ENCODE measurements at places on chromosomes 1 and 21.
A peak's percentile ranks its signal among the peaks of the same experiment; 100 is the strongest.

DNA sequence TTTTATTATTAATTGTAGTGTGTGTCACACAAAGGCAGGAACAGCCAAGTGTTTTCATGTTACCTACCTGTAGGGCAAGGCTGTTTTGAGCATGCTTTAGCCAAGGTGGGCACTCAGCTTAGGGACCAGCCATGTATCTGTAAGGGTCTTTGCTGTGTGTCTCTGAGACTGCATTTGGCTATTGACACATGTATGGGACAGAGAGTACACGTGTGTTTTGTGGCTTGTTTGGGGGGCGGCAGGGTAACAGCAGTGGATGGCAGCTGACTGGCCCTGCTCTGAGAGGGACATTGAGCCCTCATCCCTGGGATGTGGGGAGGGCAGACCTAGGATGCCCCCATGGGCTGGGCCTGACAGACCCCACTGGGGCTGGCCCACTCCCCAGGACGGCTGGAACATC, 6.9 kb downstream of the CATSPER4 start:
- no peak for DNase-seq

- DNase-seq, result no peak
These were observed 7.0 kb downstream of the SIM2 start for GRCh38 chr21:36705679-36706481.

DNA sequence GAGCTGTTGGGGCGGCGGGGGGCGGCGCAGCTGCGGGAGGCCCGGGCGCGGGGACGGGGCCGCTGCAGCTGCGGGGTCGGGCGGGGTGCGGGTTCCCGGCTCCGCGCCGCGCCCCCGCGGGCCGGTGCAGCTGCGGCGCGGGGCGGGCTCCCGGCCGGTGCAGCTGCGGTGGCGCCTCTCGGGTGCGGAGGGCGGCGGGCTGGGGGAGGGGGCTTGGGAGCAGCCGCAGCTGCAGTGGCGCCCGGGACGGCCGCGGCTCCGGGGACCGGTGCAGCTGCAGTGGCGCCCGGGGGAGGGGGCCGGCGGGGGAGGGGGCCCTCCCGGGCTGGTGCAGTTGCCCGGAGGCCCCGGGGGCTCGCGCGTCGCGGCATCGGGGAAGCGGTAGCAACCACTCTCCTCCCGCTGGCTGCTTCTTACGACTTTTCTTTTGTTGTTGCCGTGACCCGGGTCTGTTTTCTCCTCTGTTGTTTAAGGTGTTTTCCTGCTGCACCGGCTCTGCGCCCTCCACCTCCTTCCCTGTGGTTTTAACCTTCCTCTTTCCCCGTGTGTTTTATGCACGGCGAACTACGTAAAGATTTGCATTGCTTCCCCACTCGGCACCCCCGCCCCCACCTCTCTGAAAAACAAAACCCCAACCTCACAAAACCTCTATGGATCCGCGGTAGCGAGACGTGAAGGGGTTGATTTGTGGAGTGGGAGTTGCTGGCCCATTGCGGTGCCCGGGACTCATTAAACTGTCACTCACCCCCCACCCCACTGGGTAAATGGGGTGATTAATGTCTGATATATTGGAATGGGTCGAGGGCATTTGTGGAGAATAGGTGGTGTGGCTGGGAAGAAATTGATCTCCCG, 1.7 kb upstream of the ZBTB18 start:
- peak; percentile 56 for DNase-seq

GRCh38 chr1:213989002-213989855, 1.5 kb downstream of the PROX1 start:
- DNase-seq, result peak; percentile 45

GRCh38 chr1:182147136-182147820, 85.8 kb upstream of the ZNF648 start:
- no peak for DNase-seq

GRCh38 chr1:22711071-22711470, 432 bp downstream of the EPHB2 start:
- DNase-seq, result no peak

- no peak for DNase-seq
These were observed 257.2 kb downstream of the FGGY start for GRCh38 chr1:59554011-59554663.

DNA sequence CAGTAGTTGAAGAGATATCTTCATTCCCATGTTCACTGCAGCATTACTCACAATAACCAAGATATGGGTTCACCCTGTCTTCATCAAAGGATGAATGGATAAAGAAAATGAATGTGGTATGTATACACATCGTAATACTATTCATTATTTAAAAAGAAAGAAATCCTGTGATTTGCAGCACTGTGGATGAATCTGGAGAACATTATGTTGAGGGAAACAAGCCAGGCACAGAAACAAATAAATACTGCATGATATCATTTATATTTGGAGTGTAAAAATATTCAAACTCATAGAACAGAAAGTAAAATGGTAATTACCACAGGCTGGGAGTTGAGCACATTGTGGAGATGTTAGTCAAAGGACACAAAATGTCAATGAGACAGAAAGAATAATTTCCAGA, 977.2 kb downstream of the AMY1C start:
- DNase-seq, result no peak

- no peak for DNase-seq
These were observed 3.6 kb upstream of the SCMH1 start for GRCh38 chr1:41245659-41246058.

GRCh38 chr1:109627692-109628399, 8.2 kb downstream of the AMPD2 start:
- no peak for DNase-seq

DNA sequence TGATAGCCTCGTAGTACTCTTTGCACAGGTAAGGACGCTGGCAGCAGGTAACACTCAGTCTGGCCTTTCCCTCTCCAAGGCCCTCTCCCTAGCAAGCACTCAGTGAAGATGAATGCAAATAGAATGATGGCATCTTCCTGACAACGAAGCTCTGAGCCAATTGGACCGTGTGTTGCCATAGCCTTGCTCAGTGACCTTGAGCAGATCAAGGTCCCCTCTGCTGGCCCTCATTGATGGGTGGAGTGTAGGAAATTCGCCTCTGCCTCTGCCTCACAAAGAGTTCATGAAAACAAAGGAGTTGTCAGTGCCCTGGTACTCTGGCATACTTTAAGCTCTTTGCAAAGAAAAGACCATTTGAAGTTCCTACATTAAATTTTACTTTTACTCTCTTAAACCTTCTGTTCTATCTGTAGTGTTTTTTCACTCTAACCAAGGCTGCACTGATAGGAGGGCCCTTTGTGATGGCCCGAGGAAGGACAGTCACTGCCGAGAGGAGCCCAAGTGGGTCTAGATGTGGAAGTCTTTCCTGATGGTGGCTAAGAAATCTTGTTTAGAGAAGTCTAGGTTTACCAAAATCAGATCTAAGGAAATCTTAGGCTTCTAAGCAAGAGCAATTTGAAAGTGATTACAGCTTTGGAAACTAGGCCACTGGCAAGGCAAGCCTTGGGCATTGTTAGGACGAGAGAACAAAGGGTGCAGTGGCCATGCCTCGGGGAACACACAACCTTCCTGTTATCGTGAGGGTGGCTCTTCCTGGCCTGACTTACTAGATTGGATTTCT, 38.2 kb downstream of the SMYD2 start:
- DNase-seq, result no peak

GRCh38 chr1:81596341-81596740, 204.4 kb upstream of the ADGRL2 start:
- no peak for DNase-seq

DNA sequence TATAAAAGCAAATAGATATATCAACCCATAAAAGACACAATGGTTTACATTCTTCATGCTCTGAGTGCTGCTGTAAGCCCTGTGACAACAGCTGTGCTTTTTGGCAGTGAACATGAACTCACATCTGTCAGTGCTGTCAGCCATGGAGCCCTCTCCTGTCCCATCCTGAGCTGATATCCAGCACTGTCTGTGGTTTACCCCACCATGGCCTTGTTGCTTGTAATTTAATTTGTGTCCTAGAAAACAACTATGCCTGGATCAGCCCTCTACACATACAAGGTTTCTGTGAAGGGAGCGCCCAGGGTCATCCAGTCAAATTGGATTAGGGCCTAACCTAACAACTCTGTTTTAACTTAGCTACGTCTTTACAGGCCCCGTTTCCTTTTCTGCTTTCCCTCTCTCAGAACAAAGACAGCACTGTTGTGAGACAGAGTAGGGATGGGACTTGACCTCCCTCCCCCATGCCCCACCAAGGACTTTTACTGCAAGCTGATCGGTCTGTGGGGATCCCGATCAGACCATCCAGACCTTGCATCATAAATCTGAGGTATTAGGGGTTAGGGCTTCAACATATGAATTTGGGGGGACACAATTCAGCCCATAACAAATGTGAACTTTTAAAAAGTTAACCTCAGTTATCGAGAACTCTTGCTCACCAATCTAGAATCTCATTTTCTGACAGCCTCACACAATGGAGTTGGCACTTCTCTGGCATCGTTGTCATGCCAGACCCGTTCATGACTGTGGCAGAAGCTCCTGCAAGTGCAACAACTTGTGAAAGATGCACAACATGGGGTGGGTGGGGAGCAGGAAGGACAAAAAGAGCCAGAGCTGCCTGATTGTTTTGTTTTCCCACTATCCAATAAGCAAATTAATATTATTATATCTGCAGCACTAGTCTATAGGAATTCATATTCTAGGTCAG, 16.4 kb upstream of the SLC44A3 start:
- peak; percentile 38 for DNase-seq

- DNase-seq, result no peak
These were observed 179.0 kb downstream of the PTPRU start for GRCh38 chr1:29415156-29415830.

GRCh38 chr1:189774721-189775287, 702.9 kb downstream of the BRINP3 start:
- no peak for DNase-seq

- DNase-seq, result no peak
These were observed 54.4 kb upstream of the EDN2 start for GRCh38 chr1:41538741-41539417.

DNA sequence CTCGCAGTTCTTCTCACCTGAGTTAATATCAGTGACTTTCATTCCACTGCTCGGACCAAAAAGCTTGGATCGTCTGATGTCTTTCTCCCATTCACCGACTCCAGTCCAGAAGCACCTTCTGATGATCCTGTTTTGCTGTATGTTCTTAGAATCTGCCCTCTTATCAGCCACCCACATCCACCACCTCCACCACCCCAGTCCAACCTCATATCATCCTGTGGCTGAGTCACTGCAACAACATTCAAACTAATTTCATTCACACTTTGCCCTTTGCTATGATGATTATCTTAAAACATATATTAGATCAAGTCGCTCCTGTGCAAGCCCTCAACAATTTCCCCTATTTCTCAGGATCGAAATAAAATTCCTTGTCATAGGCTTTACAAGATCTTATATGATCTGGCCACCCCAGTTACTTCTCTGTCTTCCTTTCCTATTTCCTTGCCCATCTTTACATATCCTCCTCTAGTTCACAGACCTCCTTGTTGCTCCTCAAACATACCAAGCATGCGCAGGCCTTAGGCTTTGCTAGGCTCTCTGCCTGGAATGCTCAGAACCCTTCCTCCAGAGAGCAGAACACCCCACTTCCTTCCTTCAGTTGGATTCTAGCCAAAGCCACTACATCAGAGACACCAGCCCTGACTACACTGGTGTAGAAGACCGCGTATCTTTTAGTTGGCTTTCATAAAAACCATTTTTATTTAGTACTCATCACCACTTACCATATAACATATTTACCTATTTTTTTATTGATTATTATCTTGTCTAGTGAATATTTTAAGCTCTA, 335.7 kb upstream of the GREM2 start:
- no peak for DNase-seq

DNA sequence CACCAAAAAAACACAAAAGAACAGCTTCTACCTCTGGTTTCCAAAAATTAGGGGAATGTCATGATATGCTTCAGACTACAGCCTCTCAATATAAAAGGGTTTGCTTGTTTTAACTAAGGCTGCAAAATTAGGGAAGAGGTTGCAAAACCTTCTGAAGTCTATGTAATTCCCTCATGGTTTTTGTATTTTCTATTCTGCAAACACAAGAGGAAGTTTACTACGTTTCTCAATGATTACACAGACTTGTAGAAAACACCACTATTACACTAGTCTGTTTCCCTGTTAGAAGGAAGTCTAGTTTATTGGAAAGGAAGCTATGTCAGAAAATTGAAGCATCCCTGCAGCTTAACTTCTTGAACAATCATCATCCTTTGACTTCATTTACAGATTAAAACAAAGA, 229.7 kb upstream of the FMN2 start:
- no peak for DNase-seq

- DNase-seq, result no peak
These were observed 56.7 kb downstream of the S1PR1 start for GRCh38 chr1:101293461-101294051.

Data from NCI-H446 (cell line).